Activated CD4-positive, alpha-beta T cell treated with anti-CD3 and anti-CD28 coated beads, Interleukin-2, amount 50 U/mL, for 24 hours (primary cell): ENCODE measurements at places on chromosomes 2 and 18.

DNA sequence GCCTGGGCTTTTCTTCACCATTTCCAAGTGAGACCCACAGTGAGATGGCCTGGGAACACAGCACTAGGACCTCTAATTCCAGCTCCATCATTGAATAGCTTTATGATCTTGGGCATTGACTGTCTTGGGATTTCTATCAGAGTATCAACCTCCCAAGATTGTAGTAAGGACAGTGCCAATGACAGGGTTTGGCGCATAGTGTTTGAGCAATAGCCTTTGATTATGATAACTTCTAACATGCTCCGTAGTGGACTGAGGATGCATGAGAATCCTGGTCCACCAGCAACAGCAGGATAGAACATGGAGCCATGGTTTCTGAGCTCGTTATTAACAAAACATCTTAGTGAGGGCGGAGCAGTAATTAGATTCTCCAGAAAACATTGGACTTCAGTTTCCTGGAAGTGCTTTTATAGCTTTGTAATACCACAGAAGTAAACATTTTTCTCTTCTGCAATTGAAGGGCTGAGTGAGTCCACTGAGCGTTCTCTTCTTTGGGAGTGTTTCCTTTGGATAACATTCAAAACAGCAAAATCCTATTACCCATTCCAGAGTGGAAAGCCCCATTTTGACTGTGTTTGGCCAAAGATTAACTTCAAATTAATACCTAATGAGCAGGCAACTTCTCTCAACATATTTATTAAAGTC is 63.7 kb downstream of the IL1R2 start:
- DNase-seq = no peak

GRCh38 chr18:63869374-63869773 is 18.1 kb upstream of the SERPINB2 start:
- no peak for DNase-seq

DNA sequence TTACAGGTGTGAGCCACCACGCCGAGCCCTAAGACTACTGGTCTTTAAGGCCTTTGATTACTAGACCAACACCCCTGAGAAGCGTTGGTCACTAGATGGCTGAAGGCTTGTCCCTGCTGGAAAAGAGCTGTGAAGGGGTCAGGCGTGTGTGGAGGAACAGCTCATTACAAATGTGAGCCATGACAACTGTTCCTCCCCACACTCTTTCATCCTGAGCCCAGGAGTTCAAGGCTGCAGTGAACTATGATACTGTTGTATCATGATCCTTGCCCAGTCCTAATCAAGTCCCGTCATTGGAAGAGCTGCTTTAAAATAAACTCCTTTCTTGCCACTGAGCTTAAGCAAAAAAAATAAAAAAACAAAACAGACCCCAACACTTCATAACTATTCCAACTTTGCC is 19.5 kb upstream of the MCFD2 start:
- no peak for DNase-seq

- no peak for DNase-seq
Measured at GRCh38 chr2:229429589-229429988, 158.5 kb upstream of the PID1 start.

GRCh38 chr2:99088017-99088416 is 53.5 kb upstream of the C2orf15 start:
- DNase-seq = no peak

- no peak for DNase-seq
Measured at GRCh38 chr2:237358721-237359517, 55.0 kb downstream of the COL6A3 start.

- no peak for DNase-seq
Measured at GRCh38 chr2:11121823-11122155, 33.5 kb upstream of the SLC66A3 start.

GRCh38 chr2:85933753-85934594 is 45.2 kb upstream of the ST3GAL5 start:
- no peak for DNase-seq

GRCh38 chr2:237691029-237691907 is 63.9 kb downstream of the LRRFIP1 start:
- DNase-seq = no peak

DNA sequence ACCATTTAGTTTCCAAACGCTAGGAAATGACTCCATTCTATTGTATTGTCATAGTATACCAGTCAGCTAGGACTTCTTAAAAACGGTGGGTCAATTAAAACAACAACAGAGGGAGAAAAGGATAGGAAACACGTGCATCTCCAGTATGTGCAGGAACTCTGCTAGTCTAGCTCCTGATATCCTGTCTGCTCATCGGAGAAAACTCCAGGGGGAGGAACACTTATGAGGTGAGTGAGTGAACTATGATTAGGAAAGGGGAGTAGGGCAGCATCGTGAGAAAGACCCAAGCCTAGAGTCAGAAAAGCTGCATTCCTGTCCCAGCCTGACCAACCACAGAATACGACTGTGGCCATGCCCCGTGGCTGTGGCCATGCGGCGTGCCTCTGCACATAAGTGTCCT is 34.2 kb downstream of the DTNB start:
- DNase-seq = no peak
